ENCODE measurements at places on chromosomes 6 and 20. TPM values are rescaled to one million over a fixed set of nuclear protein-coding genes. Genes with fewer than 3 reads are reported as not detected.
A peak's percentile ranks its signal among the peaks of the same experiment; 100 is the strongest.

DNA sequence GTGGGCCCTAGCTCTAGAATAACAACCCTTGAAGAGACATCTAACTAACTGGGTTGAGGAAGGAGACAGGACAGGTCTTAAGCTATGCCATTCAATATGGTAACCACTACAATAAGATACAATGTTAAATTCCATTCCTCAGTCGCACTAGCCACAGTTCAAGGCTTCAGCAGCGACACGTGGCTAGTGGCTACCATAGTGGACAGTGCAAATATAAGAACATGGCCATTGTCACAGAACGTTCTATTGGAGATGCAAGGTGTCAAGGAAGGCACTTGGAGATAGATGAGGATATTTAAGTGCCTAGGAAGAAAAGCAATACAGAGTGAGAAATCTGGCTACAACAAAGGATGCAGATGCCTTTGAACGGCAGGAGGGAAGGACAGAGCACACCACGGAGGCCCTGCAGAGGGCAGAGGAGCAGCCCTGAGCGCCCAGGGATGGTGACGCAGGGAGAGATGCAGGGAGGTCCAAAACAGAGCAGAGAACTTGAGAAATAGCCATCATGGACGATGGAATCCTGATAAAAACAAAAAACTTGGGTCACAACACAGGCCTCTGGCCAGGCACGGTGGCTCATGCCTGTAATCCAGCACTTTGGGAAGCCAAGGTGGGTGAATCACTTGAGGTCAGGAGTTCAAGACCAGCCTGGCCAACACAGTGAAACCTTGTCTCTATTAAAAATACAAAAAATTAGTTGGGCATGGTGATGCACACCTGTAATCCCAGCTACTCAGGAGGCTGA is 140.7 kb downstream of the ZMYND8 start:
- no peaks in the 10 kb centered on the region for H3K27me3 ChIP-seq
- H3K4me3 ChIP-seq: no peak overlapping the region
- no peak for DNase-seq
- no peak overlapping the region for H3K27ac ChIP-seq

GRCh38 chr6:44493132-44493531 is 105.6 kb downstream of the CDC5L start:
- no peak overlapping the region for H3K27ac ChIP-seq
- peaks cover 9% of the 10 kb centered on the region for H3K4me1 ChIP-seq
- DNase-seq: no peak
- no peaks in the 10 kb centered on the region for H3K36me3 ChIP-seq
- H3K4me3 ChIP-seq: no peak overlapping the region

CCM2L gene
- 4.9 TPM for total RNA-seq

PPP1R3G gene
- total RNA-seq: 2.6 TPM

NR2E1 gene
- not detected for total RNA-seq

- H3K4me3 ChIP-seq: no peak overlapping the region
- H3K27me3 ChIP-seq: peaks cover 6% of the 10 kb centered on the region
- H3K4me1 ChIP-seq: no peaks in the 10 kb centered on the region
- peak; percentile 31 for DNase-seq
- no peaks in the 10 kb centered on the region for H3K36me3 ChIP-seq
Observed at GRCh38 chr6:81761197-81761596, 8.7 kb upstream of the TENT5A start.

GRCh38 chr6:36443471-36444428 is 950 bp downstream of the KCTD20 start:
- H3K27me3 ChIP-seq: no peaks in the 10 kb centered on the region
- DNase-seq: peak; percentile 37
- peak overlapping the region; percentile 87 for H3K4me3 ChIP-seq
- H3K36me3 ChIP-seq: no peaks in the 10 kb centered on the region
- peak overlapping the region; percentile 95 for H3K27ac ChIP-seq

GJA1 gene
- total RNA-seq: 55.9 TPM

DNA sequence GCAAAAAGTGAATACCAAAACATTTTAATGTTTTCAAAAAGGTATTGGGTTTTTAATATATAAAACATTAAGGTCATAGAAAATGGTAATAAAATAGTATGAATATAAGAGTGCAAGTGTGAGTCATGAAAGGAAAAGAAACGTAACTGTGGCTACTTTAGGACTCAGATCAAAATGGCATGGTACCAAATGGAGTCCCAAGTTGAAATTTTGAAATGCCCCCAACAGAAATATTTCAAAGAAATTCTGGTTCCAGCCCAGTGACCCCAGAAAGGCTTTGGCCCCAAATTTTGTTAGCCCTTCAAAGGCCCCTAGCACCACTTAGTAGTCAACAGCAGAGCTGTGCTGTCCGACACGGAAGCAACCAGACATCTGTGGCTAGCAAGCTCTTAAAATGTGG is 6.0 kb downstream of the COL12A1 start:
- H3K36me3 ChIP-seq: peaks cover 2% of the 10 kb centered on the region
- peaks cover 20% of the 10 kb centered on the region for H3K27me3 ChIP-seq
- DNase-seq: peak; percentile 66
- peaks cover 22% of the 10 kb centered on the region for H3K4me1 ChIP-seq
- H3K4me3 ChIP-seq: no peak overlapping the region

- no peaks in the 10 kb centered on the region for H3K4me1 ChIP-seq
- no peaks in the 10 kb centered on the region for H3K27me3 ChIP-seq
- no peak for DNase-seq
- no peak overlapping the region for H3K27ac ChIP-seq
- H3K36me3 ChIP-seq: no peaks in the 10 kb centered on the region
Observed at GRCh38 chr6:145260484-145261175, 474.7 kb downstream of the EPM2A start.

GRCh38 chr6:42427871-42428270 is 23.9 kb downstream of the TRERF1 start:
- H3K36me3 ChIP-seq: peaks cover 2% of the 10 kb centered on the region

DNA sequence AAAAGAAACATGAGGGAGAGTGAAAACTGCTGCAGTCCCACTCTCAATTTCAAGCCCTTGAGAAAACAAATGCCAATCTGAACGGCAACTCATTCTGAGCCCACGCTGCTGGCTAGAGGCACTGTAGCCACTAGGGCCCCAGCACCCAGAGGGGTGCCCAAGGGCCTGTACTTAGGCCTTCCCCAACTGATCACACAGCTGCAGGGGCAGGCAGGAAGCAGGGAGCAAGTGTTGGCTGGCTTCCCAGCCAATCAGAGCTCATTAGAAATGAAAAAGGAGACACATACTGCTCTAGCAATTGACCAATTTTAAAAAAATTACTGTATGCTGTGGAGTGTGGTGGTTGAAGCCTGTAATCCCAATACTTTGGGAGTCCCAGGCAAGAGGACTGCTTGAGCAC is 3.7 kb upstream of the BEND3 start:
- H3K27ac ChIP-seq: no peak overlapping the region
- H3K36me3 ChIP-seq: no peaks in the 10 kb centered on the region
- H3K4me1 ChIP-seq: peaks cover 10% of the 10 kb centered on the region
- peak; percentile 12 for DNase-seq
- H3K4me3 ChIP-seq: no peak overlapping the region

- H3K27ac ChIP-seq: no peak overlapping the region
- no peaks in the 10 kb centered on the region for H3K36me3 ChIP-seq
- no peaks in the 10 kb centered on the region for H3K4me1 ChIP-seq
- DNase-seq: peak; percentile 33
- H3K4me3 ChIP-seq: no peak overlapping the region
Observed at GRCh38 chr6:20564269-20564668, 30.0 kb downstream of the CDKAL1 start.

GRCh38 chr20:854601-855000 is 21.1 kb downstream of the FAM110A start:
- H3K36me3 ChIP-seq: no peaks in the 10 kb centered on the region
- DNase-seq: no peak
- H3K4me1 ChIP-seq: peaks cover 19% of the 10 kb centered on the region

- H3K36me3 ChIP-seq: no peaks in the 10 kb centered on the region
- no peak for DNase-seq
- peaks cover 33% of the 10 kb centered on the region for H3K27me3 ChIP-seq
- H3K27ac ChIP-seq: no peak overlapping the region
Observed at GRCh38 chr20:47927944-47928343, 142.7 kb upstream of the SULF2 start.

PDYN gene
- total RNA-seq: not detected

- H3K27me3 ChIP-seq: no peaks in the 10 kb centered on the region
- no peaks in the 10 kb centered on the region for H3K36me3 ChIP-seq
- H3K4me1 ChIP-seq: no peaks in the 10 kb centered on the region
- no peak for DNase-seq
- no peak overlapping the region for H3K27ac ChIP-seq
Observed at GRCh38 chr6:84596488-84596887, 167.9 kb downstream of the TBX18 start.
